Stimulated activated CD4-positive, alpha-beta T cell treated with anti-CD3 and anti-CD28 coated beads, Interleukin-4, amount 100 ng/mL, for 24 hours (primary cell): ENCODE measurements at places on chromosomes 4 and X.

- no peak for DNase-seq
These were observed 3.7 kb upstream of the FAM241A start for GRCh38 chr4:112141366-112142138.

- no peak for DNase-seq
These were observed 208.3 kb upstream of the MID1 start for GRCh38 chrX:10828640-10829039.

DNA sequence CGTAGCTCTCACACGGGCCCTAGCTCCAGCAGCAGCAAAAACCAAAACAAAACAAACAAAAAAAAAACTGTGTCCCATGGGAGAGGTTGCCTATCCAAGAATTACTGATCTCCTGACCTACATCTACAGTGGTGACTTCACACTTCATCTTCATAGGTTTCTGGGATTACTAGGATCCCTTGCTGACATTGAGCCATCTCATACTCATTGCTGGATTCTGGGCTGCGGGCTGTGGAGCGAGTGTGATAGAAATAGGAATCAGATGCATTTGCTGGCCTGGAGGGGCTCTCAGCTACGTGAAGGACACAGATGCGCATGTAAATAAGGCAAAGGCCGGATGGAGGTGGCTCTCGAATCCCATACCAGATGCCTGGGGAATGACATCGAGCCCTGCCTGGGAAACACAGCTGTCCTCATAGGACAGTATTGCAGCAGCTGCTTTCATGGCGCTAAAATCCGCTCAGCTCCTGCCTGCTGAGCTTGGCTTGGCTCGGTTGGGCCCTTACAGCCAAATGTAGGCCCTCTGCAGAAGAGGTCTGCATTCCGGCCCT is 41.7 kb downstream of the CNGA2 start:
- DNase-seq: no peak

DNA sequence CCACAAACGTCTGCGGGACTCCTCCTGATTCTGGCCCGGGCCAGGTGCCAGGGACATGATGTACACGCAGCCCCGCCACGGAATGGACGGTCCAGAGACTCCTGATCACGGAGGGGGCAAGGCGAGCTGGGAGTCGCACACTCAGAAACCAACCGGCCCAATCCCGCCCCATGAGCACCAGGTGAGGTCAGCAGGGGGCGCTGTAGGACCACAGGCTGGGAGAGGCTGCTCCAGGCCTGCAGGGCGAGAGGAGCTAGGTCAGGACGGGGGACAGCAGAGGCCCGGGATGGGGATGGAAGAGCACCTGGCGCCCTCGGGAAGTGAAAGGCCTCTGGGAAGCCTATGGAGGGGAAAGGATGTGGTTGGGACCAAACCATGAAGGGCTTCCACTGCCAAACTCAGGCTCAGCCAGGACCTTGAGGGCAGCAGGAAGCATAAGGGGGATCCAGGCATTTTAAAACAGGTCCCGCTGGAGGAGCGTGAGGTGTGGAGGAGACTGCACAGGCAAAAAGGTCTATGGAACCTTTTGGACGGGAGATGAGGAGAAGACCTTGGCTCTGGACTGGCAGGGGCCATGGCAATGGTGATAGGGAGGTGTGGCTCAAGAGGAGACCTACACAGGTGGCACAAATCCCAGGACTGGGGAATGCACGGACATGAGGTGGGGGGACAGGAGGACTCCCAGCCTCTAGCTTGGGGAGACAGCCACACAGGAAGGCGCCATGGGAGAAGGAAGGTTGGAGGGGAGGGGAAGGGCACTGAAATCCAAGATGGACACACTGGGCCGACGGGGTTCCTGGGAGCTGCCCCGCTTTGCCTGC is 79.2 kb downstream of the MTMR1 start:
- peak; percentile 80 for DNase-seq

GRCh38 chr4:74483226-74483911 is 38.4 kb downstream of the AREG start:
- DNase-seq: no peak

DNA sequence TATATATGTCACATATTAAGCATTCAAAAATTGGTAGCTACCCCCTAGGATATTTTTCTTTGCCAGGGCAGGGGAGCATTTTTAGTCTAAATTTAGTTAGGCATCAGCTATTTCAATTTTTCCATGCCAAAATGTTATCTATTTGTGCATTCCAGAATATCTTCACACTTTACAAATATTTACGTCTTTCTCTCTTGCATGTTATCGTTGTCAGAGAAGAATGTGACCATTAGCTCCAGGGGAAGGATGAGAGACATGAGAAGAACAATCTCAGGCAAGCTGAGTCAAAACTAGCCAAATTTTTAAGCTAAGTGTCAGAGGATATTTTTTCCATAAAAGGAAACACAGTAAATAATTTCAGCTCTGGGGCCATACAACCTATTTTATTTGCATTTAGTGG is 885.0 kb upstream of the EPHA5 start:
- DNase-seq: no peak
